ENCODE measurements at places on chromosomes 4 and X.

GRCh38 chr4:10205223-10205622 is 88.6 kb upstream of the WDR1 start:
- no peak for DNase-seq

- no peak for DNase-seq
These were observed 13.9 kb upstream of the RASL11B start for GRCh38 chr4:52848254-52848653.

GRCh38 chr4:70243091-70243490 is 694 bp downstream of the CSN3 start:
- no peak for DNase-seq

DNA sequence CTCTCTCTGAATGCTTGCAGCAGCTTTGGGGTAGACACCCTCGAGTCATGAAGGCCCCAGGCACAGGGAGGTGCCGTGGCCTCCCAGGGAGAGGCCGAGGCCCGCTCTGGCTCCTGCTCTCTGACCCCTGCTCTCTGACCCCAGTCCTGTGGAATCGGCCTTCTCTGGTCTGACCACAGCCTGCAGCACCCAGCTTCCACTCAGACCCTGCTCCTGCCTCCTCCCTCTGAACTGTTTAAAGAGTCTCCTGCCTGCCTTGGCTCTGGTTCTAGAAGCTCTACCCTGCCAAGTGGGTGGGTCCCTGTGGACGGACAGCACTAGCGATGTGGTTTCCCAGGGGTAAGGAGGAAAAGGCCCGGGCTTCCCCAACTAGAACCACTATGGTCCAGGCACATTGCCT is 78.2 kb upstream of the TMEM150C start:
- no peak for DNase-seq

- DNase-seq: no peak
These were observed 543.9 kb upstream of the MAGEB2 start for GRCh38 chrX:29671421-29671820.

DNA sequence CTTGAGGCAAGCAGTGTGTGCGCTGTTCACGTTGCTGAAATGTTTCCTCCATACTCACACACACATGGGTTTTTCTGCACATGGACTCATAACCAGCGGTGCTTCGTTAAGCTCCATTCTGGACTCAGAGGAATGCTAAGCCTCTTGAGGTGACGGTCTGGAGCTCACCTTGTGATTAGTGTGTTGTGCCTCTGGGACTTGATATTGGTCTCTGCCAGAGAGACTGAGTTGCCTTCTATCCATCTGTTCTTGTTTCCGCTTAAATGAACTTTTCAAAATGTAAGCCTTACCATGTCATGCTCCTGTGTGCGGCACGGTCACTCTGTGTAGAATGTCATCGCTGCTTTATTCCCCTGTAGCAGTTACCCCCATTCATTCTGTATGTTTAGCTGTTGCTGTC is 42.5 kb downstream of the ADD1 start:
- DNase-seq: no peak

GRCh38 chr4:81552086-81552485 is 80.4 kb upstream of the RASGEF1B start:
- no peak for DNase-seq

DNA sequence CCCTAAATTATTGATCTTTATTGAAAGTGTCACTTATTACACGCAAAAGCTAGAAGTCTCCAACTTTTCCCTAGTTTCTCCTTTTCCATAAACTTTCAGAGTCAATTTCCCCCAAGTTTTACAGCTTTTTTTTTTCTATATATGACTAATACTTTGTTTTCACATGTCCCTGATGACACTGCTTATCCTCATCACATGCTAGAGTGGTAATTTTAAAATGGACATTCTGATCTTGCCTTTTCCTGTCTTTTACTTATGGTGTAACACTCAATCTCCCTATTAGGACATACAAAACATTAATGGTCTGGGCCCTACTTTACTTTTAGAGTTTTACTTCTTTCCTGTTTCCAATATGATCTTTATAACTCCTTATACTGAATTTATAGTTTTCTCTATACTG is 112.6 kb downstream of the ANK2 start:
- no peak for DNase-seq

GRCh38 chr4:87333267-87333666 is 10.6 kb upstream of the HSD17B13 start:
- DNase-seq: no peak

DNA sequence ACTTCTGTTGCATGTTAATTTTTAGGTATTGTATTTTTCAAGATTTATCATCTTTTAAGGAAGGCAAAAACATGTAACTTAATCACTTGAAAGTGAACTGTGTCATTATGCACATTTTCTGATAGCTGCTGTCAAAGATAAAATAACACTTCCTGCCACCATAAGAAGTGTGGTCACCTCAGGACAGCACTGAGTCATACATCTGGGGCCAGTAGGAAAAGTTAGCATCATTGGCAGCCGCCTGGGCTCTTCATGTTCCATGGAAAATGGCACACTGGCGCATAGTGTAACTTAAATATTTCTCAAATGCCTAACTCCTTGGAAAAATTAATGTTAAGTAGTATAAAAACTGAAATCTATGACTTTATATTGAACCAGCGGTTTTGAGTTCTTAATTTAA is 24.2 kb downstream of the CNKSR2 start:
- no peak for DNase-seq
